ENCODE measurements at places on chromosomes 2 and 18. TPM values are rescaled to one million over a fixed set of nuclear protein-coding genes. Genes with fewer than 3 reads are reported as not detected.

- H3K36me3 ChIP-seq = no peaks in the 10 kb centered on the region
- H3K27me3 ChIP-seq = no peaks in the 10 kb centered on the region
- H3K4me1 ChIP-seq = peaks cover 4% of the 10 kb centered on the region
- H3K4me3 ChIP-seq = no peak overlapping the region
- DNase-seq = no peak
These were observed 123.0 kb downstream of the MAP4K4 start for GRCh38 chr2:101820519-101820918.

DNA sequence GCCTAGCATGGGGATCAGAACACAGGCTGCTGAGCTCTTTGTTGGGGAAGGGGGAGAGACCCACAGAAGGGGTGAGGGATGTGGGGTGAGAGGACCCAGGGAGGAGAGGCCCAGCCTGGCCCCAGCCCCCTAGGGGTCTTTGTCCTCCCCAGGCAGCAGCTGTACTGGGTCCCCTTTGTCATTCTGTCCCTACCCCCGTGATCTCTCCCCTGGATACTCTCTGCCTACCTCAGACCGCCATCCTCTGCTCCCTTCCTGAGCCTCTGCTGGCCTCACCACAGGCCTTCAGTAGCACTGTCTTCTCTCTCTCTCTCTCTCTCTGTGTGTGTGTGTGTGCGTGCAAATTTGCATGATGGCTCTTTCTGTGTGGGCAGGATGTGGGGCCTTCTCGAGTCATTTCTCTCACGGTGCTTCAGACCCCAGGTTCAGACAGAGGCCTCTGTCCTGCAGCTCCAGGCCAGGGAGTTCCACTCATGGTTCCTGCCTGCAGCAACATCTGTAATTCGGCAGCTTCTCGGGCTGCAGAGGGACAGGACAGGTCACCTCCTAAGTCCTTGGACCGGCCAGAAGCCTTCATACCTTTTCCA, 1.4 kb downstream of the PSD4 start:
- peaks cover 78% of the 10 kb centered on the region for H3K4me1 ChIP-seq
- H3K36me3 ChIP-seq = peaks cover 26% of the 10 kb centered on the region
- H3K27ac ChIP-seq = peak overlapping the region; percentile 85
- H3K27me3 ChIP-seq = no peaks in the 10 kb centered on the region
- peak overlapping the region; percentile 96 for H3K4me3 ChIP-seq

SCYGR4 gene
- not detected for total RNA-seq

DNA sequence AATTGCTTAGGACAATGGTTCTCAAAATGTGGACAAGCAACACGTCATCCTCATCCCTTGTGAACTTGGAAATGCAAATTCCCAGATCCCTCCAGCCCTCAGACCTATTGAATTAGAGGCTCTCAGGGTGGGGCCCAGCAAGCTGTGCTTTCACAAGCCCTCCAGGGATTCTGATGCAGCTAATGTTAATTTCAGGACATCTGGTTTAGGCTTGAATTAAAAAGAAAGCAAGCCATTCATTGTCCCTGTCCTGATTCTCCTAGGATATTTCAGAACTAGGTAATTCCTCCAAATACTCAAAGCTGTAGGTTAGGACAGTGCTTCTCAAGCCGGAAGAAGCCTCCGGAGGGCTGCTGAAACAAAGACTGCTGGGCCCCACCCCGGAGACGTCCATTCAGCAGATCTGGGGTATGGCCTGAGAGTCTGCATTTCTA, 26.0 kb upstream of the GLI2 start:
- H3K27me3 ChIP-seq = peaks cover 5% of the 10 kb centered on the region
- no peak overlapping the region for H3K27ac ChIP-seq

SP140 gene
- total RNA-seq = 6.6 TPM

- H3K36me3 ChIP-seq = peaks cover 76% of the 10 kb centered on the region
- no peak overlapping the region for H3K27ac ChIP-seq
- no peak for DNase-seq
- no peak overlapping the region for H3K4me3 ChIP-seq
- H3K27me3 ChIP-seq = no peaks in the 10 kb centered on the region
- no peaks in the 10 kb centered on the region for H3K4me1 ChIP-seq
These were observed 83.1 kb downstream of the FAM210A start for GRCh38 chr18:13643261-13643751.

DNA sequence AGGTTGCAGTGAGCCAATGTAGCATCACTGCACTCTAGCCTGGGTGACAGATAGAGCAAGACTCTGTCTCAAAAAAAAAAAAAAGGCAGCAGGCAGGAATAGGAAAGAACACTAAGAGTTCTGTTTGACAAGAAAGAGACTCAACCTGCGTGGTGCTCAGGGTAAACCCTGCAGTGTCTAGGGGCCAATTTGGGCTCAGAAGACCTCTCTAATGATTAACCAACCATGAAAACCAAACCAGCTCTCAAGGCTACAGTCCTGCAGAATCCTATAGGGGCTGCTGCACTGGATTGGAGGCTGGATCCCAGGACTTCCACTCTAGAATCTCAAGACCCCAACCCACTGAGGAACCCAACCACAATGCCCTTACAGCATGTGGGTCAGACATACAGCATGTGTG, 2.4 kb downstream of the TRABD2A start:
- peaks cover 22% of the 10 kb centered on the region for H3K4me1 ChIP-seq
- H3K36me3 ChIP-seq = no peaks in the 10 kb centered on the region
- DNase-seq = no peak
- no peak overlapping the region for H3K27ac ChIP-seq
- no peak overlapping the region for H3K4me3 ChIP-seq

SERPINB3 gene
- total RNA-seq = 2.6 TPM

ABCB11 gene
- 0.05 TPM for total RNA-seq

CTLA4 gene
- total RNA-seq = 10.6 TPM

DNA sequence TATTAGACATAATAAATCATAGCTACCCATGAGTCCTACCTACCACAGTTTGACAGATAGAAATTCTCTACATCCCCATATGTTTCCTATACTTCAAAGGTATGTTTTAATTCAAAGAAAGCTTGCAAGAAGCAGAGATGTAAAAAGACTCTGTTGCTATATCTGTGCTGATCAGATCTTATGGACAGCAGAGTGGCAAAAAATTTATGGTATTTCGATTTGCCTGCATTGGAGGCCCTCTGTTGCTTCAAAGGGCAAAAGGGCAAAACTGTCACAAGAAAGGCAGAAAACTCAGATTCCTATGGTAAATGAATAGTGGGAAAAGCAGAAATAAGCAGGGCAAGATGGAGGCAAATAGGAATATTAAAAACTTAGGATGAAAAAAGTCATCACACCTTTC, 447.8 kb upstream of the SPHKAP start:
- H3K4me1 ChIP-seq = no peaks in the 10 kb centered on the region
- H3K36me3 ChIP-seq = no peaks in the 10 kb centered on the region
- no peak for DNase-seq
- H3K4me3 ChIP-seq = no peak overlapping the region
- H3K27ac ChIP-seq = no peak overlapping the region

- no peaks in the 10 kb centered on the region for H3K27me3 ChIP-seq
- no peak for DNase-seq
- peaks cover 32% of the 10 kb centered on the region for H3K4me1 ChIP-seq
- H3K36me3 ChIP-seq = no peaks in the 10 kb centered on the region
- H3K4me3 ChIP-seq = no peak overlapping the region
- H3K27ac ChIP-seq = peak overlapping the region; percentile 12
These were observed 12.1 kb downstream of the HK2 start for GRCh38 chr2:74845991-74846390.

DNA sequence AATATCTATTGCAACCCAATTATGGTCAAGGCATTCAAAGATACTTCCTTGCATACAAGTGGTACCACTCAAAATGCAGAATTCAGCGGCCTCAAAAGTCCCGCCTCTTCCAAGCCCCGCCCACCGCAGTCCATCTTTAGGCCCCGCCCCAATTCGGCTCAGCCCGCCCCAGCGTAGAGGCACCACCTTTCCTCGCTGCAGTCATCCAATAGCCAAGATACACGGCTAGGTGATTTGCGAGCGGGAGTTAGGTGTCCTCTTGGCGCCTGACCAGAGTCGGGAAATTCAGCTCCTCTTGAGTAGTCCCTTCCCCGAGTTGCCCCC, 431 bp upstream of the SEC11C start:
- no peaks in the 10 kb centered on the region for H3K36me3 ChIP-seq
- no peaks in the 10 kb centered on the region for H3K27me3 ChIP-seq
- DNase-seq = no peak
- peak overlapping the region; percentile 95 for H3K27ac ChIP-seq
- H3K4me1 ChIP-seq = peaks cover 12% of the 10 kb centered on the region
- peak overlapping the region; percentile 74 for H3K4me3 ChIP-seq

DNA sequence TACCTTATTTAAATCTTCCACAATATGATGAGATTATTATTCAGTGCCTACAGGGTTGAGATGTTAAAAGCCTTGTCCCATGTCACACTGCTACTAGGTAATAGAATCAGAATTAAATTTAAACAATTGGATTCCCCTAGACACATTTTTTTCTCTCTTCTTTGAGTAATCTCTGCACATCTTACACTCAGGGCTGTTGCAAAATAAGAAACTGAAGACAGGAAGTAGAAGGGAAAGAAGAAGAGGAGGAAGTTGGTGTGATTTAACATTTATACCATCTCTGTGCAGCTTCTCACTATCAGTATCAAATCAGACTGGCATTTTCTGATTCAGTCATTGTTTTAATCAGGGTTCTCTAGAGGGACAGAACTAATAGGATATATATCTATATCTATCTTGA, 677.6 kb downstream of the IRS1 start:
- H3K27ac ChIP-seq = no peak overlapping the region
- no peaks in the 10 kb centered on the region for H3K4me1 ChIP-seq
- no peaks in the 10 kb centered on the region for H3K36me3 ChIP-seq
- no peak for DNase-seq
- no peak overlapping the region for H3K4me3 ChIP-seq

DNA sequence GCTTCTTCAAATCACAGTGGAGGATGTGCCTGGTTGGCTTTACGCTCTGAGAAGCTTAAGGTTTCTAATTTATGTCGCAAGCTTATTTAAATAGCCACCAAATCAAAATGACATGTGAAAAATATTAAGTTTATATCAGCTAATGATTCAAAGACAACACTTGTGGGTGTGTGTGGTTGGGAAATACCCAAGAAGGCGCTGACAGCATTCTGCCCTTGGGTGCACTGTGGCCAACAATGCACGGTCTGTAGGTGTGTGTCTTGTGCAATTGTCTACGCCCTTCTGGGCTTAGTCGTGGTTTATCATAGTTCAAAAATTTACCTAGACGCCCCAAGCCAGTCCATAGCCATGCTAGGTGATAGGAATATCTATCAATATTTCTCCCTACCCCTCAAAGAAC, 60.9 kb downstream of the KCTD1 start:
- no peak for DNase-seq
- H3K27ac ChIP-seq = no peak overlapping the region
- H3K4me1 ChIP-seq = no peaks in the 10 kb centered on the region
- no peaks in the 10 kb centered on the region for H3K27me3 ChIP-seq

DNA sequence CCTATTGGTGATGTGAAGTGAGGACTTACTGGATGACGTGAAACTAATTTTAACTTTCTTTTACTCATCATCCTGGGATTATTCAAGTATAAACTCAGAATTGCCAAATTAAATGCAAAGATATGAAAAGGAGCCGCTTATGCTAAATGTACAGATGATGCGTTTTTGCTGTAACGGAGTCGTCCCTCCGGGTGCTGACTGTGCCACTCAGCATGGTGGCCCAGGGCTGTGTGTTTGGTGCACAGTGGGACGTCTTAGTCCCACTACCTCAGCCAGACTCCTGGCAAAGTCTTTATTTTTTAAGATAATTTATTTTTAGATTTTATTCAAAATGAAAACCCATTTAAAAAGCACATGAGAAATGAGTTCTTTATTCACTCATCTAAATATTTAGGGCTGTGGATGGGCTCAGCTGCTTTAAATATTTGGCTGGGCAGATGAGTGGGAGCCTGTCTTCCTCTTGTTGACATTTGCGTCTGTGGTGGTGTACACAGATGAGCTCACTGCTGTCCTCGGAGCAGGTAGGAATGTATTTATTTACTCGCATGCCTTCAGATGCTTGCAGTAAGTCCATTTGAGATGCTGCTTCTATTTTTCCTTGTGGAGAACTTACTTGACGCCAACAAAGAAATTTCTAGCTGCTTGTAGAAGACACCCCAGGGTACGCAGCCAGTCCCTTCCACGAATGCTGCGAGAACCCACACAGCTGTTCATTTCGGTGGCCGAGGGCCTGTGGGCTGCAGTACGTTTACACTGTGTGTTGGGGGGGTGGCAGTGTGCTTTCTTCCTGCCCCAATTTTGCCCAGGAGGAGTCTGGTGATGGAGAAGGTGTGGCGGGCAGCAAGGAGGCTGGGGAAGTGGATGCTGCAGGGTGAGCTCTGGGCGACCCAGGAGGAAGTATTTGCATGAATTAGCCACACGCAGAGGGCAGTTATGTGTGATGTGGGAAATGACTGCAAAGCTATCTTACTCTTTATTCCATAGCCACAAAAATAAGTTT, 105.0 kb downstream of the AGAP1 start:
- no peaks in the 10 kb centered on the region for H3K36me3 ChIP-seq
- no peaks in the 10 kb centered on the region for H3K4me1 ChIP-seq
- no peak overlapping the region for H3K4me3 ChIP-seq
- H3K27ac ChIP-seq = no peak overlapping the region

DNA sequence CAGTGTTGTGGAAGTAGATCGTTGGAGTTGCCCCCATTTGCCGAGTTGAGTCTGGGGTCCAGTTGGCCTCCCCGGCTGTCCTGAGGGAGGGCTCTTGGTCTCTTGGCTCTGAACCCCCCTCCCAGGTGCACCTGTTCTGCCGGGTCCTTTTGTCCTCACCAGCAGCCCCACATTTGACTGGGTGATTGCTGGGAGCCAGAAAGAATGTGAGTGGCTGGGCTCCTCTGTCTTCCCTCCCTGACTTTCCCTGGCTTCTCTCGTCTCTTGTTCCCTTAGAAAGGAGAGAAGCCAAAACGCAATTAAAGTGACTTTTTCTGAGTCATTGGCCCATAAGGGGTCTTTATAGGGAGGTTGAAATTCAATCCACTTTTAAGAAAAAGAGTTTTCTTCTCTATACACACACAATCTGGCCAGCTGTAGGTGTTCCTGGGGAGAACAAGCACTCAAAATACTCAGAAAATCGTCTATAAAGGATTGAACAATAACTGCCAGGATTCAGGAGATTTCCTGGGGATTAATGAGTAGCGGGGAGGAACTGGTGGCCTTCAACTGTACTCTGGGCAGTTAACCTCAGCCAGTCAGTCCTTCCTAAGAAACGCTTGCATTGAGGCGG, 131.0 kb downstream of the TMEM182 start:
- H3K36me3 ChIP-seq = no peaks in the 10 kb centered on the region
- H3K4me3 ChIP-seq = no peak overlapping the region
- no peaks in the 10 kb centered on the region for H3K4me1 ChIP-seq
- H3K27me3 ChIP-seq = no peaks in the 10 kb centered on the region
- no peak overlapping the region for H3K27ac ChIP-seq
- no peak for DNase-seq

SKA1 gene
- total RNA-seq = 11.5 TPM

NEU4 gene
- 0.05 TPM for total RNA-seq

- no peaks in the 10 kb centered on the region for H3K4me1 ChIP-seq
- no peak overlapping the region for H3K27ac ChIP-seq
- H3K4me3 ChIP-seq = no peak overlapping the region
- no peak for DNase-seq
- no peaks in the 10 kb centered on the region for H3K36me3 ChIP-seq
These were observed 345.3 kb upstream of the CDH2 start for GRCh38 chr18:28522236-28522635.

GRCh38 chr2:6970551-6970950, 53.3 kb downstream of the RNF144A start:
- DNase-seq = no peak
- no peaks in the 10 kb centered on the region for H3K4me1 ChIP-seq
- H3K36me3 ChIP-seq = peaks cover 2% of the 10 kb centered on the region
- no peaks in the 10 kb centered on the region for H3K27me3 ChIP-seq

C18orf32 gene
- total RNA-seq = 26.6 TPM

Data from thymus (tissue), 14 donors.